ENCODE measurements at places on chromosomes 13 and 19. TPM values are rescaled to one million over a fixed set of nuclear protein-coding genes. Genes with fewer than 3 reads are reported as not detected.

- no peaks in the 10 kb centered on the region for H3K4me1 ChIP-seq
- peaks cover 31% of the 10 kb centered on the region for H3K27me3 ChIP-seq
- H3K4me3 ChIP-seq: no peak overlapping the region
- no peaks in the 10 kb centered on the region for H3K36me3 ChIP-seq
- no peak for DNase-seq
- H3K27ac ChIP-seq: no peak overlapping the region
Observed at GRCh38 chr19:3881272-3882040, 971 bp downstream of the ATCAY start.

GRCh38 chr13:106230450-106230849, 305.0 kb downstream of the EFNB2 start:
- no peaks in the 10 kb centered on the region for H3K4me1 ChIP-seq
- H3K36me3 ChIP-seq: no peaks in the 10 kb centered on the region
- no peak for DNase-seq
- H3K4me3 ChIP-seq: no peak overlapping the region
- no peaks in the 10 kb centered on the region for H3K27me3 ChIP-seq
- H3K27ac ChIP-seq: no peak overlapping the region

DNA sequence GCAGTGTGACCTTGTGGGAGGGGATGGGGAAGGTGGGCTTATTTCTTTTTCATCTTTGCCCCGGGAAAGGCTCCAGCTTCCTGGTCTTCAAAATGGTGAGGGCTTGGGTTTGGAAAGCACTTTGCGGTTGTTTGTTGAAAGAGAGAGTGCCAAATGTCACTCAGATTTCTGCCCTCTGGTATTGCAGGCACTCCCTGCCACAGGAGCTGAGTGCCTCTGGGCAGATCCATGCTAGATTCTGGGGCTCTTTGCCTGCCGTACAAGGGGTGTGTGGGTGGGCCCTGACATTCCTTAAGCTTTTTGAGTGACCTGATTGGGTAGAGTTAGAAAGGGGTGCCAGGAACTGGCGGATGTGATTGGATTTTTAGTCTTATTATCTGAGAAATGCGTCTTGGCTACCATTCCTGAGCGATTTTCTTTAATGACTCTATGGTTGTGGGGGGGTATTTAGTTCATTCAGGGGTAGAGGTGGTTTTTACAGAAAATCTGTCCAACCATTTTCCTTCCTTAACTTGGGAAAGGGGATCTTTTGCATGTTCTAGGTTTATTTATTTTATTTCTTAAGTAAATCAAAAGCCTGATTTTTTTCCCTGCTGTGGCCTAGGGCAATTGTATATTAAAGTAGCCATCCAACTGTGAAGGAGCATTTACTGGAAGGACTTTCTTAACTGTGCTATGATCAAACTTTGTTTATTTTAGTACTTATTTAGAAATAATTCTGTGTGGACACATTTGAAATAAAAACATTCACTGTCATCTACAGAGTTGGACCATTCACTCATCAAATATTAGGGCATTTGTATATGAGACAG, 3.2 kb downstream of the ARHGAP35 start:
- H3K4me1 ChIP-seq: peaks cover 12% of the 10 kb centered on the region
- peak overlapping the region; percentile 96 for H3K27ac ChIP-seq
- DNase-seq: no peak
- no peaks in the 10 kb centered on the region for H3K27me3 ChIP-seq

The SLC17A7 gene
- 0.21 TPM for total RNA-seq

The TEAD2 gene
- 17.7 TPM for total RNA-seq
